Thoracic aorta (tissue), 2 donors: ENCODE measurements at places on chromosomes 5 and 9. TPM values are rescaled to one million over a fixed set of nuclear protein-coding genes. Genes with fewer than 3 reads are reported as not detected.

The PCDHA7 gene
- 0.54 TPM for total RNA-seq

- no peak for DNase-seq
These were observed 54.4 kb downstream of the MRPL36 start for GRCh38 chr5:1745123-1745795.

- no peak for DNase-seq
These were observed 65.1 kb downstream of the NPR3 start for GRCh38 chr5:32776200-32776599.

- DNase-seq, result no peak
These were observed 209.5 kb downstream of the CD180 start for GRCh38 chr5:66987126-66987525.

DNA sequence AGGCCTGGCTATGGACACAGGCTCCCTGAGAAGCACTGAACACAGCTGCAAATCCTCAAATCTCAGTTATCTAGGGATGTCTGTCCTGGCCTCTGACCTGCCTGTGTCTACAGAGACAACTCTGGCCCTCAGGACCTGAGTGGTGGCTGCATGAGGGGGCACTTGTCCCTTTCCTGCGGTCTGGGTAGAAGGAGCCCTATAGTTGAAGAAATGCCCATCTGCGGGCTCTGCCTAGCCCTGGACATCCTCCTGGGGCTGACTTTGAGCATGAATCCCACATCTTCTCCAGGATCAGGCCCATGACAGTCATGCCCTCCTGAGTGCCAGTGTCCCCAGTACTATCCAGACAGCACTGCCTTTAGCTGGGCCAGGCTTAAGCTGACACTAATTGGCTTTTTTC is 10.0 kb downstream of the DNAJB5 start:
- no peak for DNase-seq

DNA sequence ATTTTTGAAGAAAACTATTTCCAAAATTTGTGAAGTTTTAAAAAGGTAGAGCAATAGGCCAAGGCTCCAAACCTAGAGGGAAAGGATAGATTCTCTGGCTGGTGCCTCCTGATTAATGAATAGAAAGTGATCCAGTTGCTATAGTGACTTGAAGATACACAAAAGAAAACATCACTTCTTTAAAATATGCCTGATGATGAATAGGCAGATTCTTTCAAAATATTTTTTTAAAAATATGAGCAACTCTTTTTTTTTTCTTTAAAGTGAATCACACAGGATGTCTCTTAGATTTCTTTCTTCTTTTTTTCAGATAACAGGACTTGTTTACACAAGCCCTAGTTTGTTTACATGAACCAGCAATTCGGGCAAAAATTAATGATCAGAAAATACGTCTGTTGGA is 124.4 kb downstream of the RFK start:
- DNase-seq, result no peak
